Renal pelvis (tissue), 12 donors: ENCODE measurements at places on chromosomes 1 and 21.

- no peak for DNase-seq
These were observed 1.2 kb downstream of the OR2T1 start for GRCh38 chr1:248404024-248404423.

DNA sequence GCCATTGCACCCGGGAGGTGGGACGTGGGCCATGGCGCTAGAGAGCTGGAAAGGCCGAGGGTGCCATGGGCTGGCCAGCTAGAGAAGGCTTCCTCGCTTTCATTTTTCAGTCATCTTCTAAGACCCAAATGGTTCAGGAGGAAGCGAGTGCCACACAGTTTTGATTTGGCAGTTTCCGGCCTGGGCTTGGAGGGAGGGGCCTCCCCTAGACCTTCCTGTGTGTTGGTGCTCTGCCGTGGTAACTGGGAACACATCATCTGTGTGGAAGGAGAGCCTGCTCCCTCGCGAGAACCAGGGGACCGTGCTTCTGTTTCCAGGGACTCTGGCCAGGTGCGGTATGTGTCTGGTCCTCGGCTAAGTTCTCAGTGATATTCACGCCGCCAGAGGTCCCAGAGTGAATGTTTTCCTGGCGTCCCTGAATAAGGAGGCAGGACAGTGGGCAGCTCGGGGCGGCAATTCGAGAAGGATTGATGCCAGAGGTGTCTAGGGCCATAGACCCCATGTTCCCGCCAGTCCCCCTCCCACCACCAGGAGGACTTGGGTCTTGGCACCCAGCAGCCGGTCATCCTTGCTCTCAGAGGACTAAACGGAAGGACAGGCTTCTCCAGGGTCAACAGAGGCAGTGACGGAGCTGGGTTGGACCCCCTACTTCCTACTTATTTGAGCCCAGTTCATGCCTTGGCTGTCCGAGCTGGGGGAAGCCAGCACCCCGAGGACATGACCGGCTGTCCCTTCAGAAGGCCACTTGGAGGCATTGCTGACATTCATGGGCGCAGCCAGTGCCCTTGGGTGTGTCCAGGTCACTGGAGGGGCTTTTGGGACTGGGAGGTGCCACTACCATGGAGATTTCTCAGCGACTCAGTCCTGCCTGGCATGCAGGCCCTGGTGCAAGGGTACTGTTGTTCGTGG, 2.7 kb upstream of the NPHP4 start:
- DNase-seq = no peak

GRCh38 chr1:115969509-115969908, 6.8 kb upstream of the SLC22A15 start:
- DNase-seq = peak; percentile 65

DNA sequence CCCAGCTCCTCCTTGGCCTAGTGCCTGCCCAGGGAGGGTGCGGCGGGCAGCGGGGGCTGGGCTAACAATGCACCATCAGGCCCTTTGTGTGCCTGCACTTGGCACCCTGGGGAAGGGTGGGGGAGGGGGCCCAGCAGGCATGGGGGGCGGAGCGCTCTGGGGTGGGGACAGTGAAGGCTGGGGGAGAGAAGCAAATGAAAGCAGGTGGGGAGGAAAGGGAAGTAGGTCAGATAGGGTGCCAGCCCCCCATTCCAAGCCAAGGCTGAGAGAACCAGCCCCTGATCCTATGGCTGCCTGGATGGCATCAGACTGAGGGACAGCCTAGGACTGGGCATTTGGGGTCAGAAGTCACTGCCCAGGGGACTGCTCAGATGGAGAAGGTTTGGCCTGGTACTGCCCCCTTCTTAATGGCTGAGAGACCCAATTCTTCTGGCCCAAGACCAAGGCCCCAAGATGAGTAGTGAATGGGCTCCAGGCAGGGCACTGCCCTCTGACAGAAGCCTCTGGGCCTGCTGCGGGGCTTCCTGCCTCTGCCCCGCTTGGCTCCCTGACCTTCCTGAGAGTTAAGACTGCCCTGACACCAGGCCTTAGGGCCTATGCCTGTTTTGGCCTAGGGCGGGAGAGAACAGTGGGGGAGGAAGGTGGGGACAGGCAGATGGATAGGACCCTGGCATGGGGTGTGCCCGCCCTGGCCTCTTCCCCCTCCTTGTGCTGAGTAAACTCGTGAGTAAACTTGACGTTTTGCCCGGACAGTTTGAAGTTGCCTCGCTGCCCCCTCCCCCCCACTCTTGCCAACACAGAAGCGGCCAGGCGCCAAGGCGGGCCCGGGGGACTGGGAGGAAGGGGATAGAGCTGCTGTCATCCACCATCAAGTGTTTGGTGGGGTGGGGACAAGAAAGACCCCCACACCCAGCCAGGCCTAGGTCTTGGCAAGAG, 2.7 kb downstream of the ZBTB7B start:
- no peak for DNase-seq

DNA sequence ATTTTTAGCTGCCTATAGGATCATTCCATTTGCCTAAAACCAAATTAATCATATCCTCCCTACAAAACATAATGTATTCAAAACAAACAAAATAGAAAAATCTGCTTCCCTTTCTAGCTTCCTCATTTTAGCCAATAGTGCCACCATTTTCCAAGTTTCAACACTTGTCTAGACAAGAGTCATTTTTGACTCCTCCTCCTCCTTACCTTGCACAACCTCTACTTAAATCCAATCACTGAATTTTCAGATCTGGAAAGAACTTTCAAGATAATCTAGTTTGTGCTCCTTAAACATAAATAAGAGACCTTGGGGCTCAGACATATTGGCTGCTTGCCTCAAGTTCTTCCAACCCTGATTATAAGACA, 7.4 kb downstream of the STX6 start:
- no peak for DNase-seq

- DNase-seq = no peak
These were observed 464.6 kb downstream of the PCP4 start for GRCh38 chr21:40331804-40332203.

DNA sequence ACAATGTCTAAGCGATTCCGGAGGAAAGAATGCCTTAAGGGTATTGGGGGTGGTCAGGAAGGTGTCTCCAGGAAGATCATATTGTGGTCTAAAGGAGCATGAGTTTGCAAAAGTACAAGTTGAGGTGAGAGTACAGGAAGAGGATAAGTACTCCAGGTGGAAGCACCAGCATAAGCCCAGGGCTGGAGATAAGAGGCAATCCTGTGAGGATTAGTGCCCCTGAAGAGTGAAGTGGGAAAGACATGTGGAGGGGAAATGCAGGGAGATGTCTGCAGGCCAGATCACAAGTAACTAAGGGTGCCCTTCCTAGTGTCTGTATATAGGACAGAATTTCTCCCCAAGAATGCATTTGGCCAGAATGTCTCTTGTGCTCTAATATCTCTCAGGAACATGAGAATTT, 188.3 kb upstream of the DPT start:
- DNase-seq = no peak
